CD14-positive monocyte (primary cell): ENCODE measurements at places on chromosomes 5 and 9. TPM values are rescaled to one million over a fixed set of nuclear protein-coding genes. Genes with fewer than 3 reads are reported as not detected.

DNA sequence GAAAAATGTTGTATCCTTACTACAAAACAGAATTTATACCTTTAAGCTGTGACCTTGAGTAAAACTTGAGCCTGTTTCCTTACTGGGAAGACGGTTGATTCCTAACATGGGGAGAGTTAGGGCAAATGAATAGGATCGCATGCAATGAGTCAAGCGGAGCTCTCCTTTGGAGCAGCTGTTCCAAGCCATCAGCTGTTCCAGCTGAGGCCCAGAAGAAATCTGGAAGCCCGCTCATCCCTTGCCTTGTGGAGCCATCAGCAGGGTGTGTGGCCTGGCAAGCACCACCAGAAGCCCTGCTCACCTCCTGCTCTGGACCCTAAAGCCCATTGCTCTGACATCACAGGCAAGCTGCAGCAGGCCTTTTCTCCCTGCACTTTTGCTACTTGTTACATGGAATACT lies 8.0 kb downstream of the KIAA1191 start:
- DNase-seq, result no peak
- no peak overlapping the region for H3K27ac ChIP-seq
- H3K4me3 ChIP-seq, result no peak overlapping the region
- H3K27me3 ChIP-seq, result no peaks in the 10 kb centered on the region

GRCh38 chr5:93594591-93595419 lies 11.8 kb downstream of the NR2F1 start:
- no peak overlapping the region for H3K27ac ChIP-seq
- no peak overlapping the region for H3K4me3 ChIP-seq
- peaks cover 100% of the 10 kb centered on the region for H3K27me3 ChIP-seq
- H3K4me1 ChIP-seq, result peaks cover 16% of the 10 kb centered on the region

- no peak overlapping the region for H3K27ac ChIP-seq
- peaks cover 10% of the 10 kb centered on the region for H3K4me1 ChIP-seq
- H3K36me3 ChIP-seq, result no peaks in the 10 kb centered on the region
- DNase-seq, result peak; percentile 61
- no peak overlapping the region for H3K4me3 ChIP-seq
- no peaks in the 10 kb centered on the region for H3K27me3 ChIP-seq
Measured at GRCh38 chr5:81830596-81830995, 79.7 kb upstream of the SSBP2 start.

DNA sequence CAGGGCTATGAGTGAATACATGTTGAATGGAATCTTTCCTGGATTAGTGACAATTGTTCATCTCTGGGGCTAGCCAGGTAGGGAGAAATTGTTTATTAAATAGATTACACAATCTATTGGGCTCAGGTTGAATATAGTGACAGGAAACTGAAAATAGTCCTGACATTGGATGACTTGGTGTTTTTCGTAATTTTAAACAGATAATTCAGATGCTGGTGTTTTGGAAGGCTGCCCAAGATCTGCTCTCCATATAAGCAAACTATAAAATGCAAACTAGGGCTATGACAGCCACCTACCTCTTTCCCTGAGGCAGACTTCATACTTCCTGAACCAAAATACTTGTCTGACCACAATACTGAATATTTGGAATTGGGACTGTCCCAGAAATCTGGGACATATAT lies 99.1 kb downstream of the ENC1 start:
- H3K4me1 ChIP-seq, result peaks cover 22% of the 10 kb centered on the region
- H3K36me3 ChIP-seq, result no peaks in the 10 kb centered on the region
- no peak overlapping the region for H3K4me3 ChIP-seq
- no peak for DNase-seq
- H3K27me3 ChIP-seq, result no peaks in the 10 kb centered on the region

DNA sequence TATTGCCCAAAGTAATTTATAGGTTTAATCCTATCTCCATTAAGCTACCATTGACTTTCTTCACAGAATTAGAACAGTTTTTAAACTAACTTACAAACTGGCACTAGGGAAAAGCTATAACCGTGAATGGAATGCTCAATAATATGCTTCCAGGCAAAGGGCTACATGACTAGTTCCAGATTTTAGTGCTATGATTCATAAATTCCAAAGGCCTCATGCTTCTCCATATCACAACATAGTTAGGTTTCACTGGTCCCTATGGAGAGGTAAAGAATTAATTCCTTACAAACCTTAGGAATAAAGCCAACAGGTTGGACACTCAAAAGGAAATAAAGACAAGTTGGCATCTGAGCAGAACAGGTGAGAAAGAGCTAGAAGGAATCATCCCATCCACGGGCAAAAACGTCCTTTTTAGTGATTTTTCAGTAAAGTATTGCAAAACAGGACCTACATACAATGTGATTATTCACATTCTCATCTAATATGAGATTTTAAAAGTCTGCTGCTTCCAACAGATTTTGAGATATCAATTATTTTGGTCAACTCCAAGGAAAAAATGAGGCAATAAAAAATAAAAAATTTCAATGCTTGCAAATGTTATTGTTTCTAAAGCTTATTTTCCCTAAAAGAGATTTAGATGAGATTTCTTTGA lies 97.0 kb upstream of the TARS1 start:
- H3K27me3 ChIP-seq, result no peaks in the 10 kb centered on the region
- no peak for DNase-seq
- H3K4me3 ChIP-seq, result no peak overlapping the region
- H3K36me3 ChIP-seq, result no peaks in the 10 kb centered on the region
- H3K4me1 ChIP-seq, result no peaks in the 10 kb centered on the region

DNA sequence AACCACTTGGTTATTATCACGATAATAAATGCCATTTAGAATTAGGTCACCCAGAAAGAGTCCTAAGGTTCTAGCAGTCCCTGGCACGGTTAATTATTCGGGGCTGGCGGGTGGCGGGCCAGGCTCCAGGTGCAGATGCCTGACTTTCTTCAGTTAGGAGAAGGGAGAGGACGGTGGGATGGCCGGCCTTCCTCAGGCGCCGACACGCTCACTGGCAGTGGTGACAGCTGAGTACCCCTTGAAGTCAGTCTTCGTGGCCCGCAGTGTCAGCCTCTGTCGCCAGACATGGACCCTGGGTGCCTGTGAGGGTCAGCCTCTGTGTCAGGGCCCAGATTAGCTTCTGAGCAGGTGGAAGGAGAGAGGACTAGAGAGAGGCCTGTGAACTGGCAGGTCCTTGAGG lies 21.1 kb upstream of the EXOC3 start:
- no peaks in the 10 kb centered on the region for H3K27me3 ChIP-seq
- no peak overlapping the region for H3K4me3 ChIP-seq
- no peaks in the 10 kb centered on the region for H3K36me3 ChIP-seq
- no peak overlapping the region for H3K27ac ChIP-seq
- peaks cover 14% of the 10 kb centered on the region for H3K4me1 ChIP-seq
- no peak for DNase-seq

- no peak overlapping the region for H3K4me3 ChIP-seq
- H3K4me1 ChIP-seq, result peaks cover 11% of the 10 kb centered on the region
- DNase-seq, result no peak
- H3K27me3 ChIP-seq, result no peaks in the 10 kb centered on the region
- H3K27ac ChIP-seq, result no peak overlapping the region
- peaks cover 61% of the 10 kb centered on the region for H3K36me3 ChIP-seq
Measured at GRCh38 chr9:35556776-35557175, 48.3 kb upstream of the TESK1 start.

DNA sequence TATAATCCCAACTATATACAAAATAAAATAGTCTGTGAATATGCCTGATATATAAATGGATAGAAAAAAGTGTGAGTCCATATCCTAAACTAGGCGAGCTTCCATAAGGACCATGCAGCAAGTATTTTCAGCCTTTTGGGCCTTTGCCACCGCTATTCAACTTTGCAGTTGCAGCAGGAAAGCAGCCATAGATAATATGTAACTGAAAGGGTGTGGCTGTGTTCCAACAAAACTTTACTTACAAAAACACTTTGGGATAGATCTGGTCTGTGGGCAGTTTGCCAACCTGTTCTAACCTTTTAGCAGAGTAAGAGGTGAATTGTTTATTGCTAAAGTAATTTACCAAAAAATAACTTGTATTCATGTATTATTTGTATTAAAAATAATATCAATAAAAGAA lies 127.8 kb upstream of the GPR151 start:
- H3K36me3 ChIP-seq, result no peaks in the 10 kb centered on the region
- no peak for DNase-seq
- H3K4me3 ChIP-seq, result no peak overlapping the region
- no peak overlapping the region for H3K27ac ChIP-seq

- no peaks in the 10 kb centered on the region for H3K27me3 ChIP-seq
- H3K4me3 ChIP-seq, result no peak overlapping the region
- H3K27ac ChIP-seq, result no peak overlapping the region
- DNase-seq, result no peak
- H3K4me1 ChIP-seq, result peaks cover 8% of the 10 kb centered on the region
Measured at GRCh38 chr9:132794730-132795380, 83.2 kb downstream of the AK8 start.

DNA sequence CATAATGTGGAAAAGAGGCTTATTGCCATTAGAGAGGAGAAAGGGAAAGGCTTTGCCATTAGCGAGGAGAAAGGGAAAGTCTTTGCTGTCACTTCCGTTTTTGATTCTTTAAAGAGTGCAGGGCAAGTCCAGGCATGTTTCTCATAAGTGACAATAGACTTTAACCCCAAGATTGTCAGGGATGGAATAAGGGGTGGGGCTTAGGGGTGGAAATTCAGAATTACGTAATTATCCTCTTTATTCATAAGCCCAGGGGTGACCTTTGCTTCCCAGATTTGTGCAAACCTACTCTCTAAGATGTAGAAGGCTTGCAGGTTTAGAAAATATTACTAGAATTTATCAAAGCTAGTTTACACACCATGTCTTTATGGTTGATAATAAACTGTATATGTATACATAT lies 2.3 kb upstream of the PLK2 start:
- DNase-seq, result no peak
- peaks cover 5% of the 10 kb centered on the region for H3K27me3 ChIP-seq
- H3K36me3 ChIP-seq, result no peaks in the 10 kb centered on the region
- peaks cover 38% of the 10 kb centered on the region for H3K4me1 ChIP-seq

DNA sequence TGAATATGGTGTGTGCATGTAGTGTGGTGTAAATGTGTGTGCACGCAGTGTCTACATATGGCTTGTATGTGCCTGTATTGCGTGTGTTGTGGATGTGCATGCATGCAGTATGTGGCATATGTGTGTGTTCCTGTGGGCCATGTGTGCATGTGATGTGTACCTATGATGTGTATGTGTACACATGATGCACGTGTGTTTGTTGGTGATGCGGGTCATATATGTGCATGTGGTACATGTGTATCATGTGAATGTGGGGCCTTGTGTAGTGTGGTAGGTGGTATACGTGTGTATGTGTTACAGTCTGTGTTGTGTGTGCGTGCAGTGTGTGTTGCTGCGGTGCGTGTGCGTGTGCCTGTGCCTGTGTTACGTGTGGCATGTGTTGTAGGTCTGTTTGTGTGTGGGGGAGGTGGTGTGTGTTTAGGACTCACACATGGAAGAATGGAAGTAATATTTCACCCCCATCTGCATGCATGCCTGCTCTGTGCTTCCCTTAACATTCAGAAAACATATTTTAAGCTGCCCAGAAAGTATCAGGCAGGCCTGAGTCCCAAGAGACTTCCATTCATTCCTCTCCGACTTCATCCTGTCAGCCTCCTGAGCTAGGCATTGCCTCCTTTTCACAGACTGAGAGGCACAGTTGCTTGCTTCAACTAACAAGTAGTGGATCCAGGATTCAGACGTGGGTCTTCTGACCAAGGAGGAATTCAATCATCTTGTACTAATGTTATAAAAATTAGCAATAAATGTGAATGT lies 55.4 kb upstream of the RUFY1 start:
- no peak for DNase-seq
- no peaks in the 10 kb centered on the region for H3K4me1 ChIP-seq
- H3K36me3 ChIP-seq, result no peaks in the 10 kb centered on the region
- no peak overlapping the region for H3K4me3 ChIP-seq

DNA sequence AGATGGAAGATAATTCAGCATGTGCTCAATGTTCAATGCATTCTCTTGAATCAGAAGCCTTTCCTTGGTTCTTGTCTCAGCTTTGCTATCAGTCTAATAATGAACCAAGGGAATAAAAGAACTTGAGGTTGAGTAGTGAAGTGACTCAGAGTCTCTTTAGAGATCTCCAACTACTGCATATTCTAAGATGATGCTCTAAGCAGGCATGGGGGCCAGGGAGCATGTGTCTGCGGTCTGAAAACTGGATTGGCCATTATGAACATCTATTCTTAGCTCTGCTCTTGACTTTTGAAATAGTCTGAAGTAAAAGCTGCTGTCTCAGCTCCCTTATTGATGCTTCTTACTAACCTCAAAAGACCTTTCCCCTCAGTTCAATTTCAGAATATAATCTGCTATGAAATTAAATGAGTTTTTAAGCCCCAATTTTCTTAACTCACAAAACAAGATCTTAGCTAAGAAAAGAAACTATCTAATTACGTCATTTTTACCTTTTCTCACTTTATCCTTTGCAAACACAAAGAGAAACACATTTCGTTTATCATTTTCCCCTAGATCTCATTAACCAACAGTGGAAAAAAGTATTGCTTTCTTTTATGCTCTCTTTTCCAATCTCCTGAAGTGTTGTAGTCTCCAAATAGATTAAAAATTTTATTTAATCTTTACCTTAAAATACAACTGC lies 44.8 kb downstream of the PLCXD3 start:
- no peak overlapping the region for H3K4me3 ChIP-seq
- no peaks in the 10 kb centered on the region for H3K36me3 ChIP-seq
- DNase-seq, result no peak
- no peaks in the 10 kb centered on the region for H3K4me1 ChIP-seq
- no peak overlapping the region for H3K27ac ChIP-seq

GRCh38 chr9:33129886-33130881 lies 37.0 kb downstream of the B4GALT1 start:
- H3K4me1 ChIP-seq, result peaks cover 32% of the 10 kb centered on the region
- H3K27ac ChIP-seq, result peak overlapping the region; percentile 54
- H3K4me3 ChIP-seq, result no peak overlapping the region
- no peaks in the 10 kb centered on the region for H3K27me3 ChIP-seq

Gene NDUFS4
- 27.9 and 42.5 TPM in 2 replicates for polyA plus RNA-seq

Gene PCDHA7
- not detected for polyA plus RNA-seq

Gene EGFL7
- polyA plus RNA-seq, result 2.8 TPM

Gene SAXO1
- not detected for polyA plus RNA-seq

Gene RRAGA
- polyA plus RNA-seq, result 17.6 and 21.5 TPM in 2 replicates

Gene CCDC69
- 81.6 and 176 TPM in 2 replicates for polyA plus RNA-seq

Gene RNF224
- polyA plus RNA-seq, result not detected in 2 replicates

Gene PCDHGA7
- not detected for polyA plus RNA-seq
